Activated CD4-positive, alpha-beta memory T cell treated with anti-CD3 and anti-CD28 coated beads for 36 hours (primary cell): ENCODE measurements at places on chromosomes 4 and X. TPM values are rescaled to one million over a fixed set of nuclear protein-coding genes. Genes with fewer than 3 reads are reported as not detected.

DNA sequence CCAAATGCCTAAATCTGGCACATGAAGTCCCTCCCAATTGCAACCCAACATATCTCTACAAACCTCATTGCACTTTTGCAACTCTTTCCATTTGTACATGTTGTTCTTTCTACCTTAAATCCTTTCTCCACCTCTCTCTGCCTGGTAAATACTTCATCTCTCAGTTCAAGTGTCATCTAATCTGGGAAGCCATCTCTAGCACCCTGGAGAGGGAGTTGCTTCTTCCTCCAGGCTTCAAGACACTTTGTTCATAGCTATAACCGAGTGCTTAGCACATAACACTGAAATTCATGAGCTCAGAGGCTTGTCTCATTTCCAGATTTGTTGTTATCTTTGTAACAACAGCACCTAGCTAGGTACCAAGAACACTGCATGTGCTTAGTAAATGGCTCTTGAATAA is 114.8 kb upstream of the NAP1L5 start:
- H3K27me3 ChIP-seq, result peaks cover 3% of the 10 kb centered on the region
- no peak overlapping the region for H3K27ac ChIP-seq
- H3K36me3 ChIP-seq, result no peaks in the 10 kb centered on the region
- H3K4me1 ChIP-seq, result no peaks in the 10 kb centered on the region
- no peak for DNase-seq

DNA sequence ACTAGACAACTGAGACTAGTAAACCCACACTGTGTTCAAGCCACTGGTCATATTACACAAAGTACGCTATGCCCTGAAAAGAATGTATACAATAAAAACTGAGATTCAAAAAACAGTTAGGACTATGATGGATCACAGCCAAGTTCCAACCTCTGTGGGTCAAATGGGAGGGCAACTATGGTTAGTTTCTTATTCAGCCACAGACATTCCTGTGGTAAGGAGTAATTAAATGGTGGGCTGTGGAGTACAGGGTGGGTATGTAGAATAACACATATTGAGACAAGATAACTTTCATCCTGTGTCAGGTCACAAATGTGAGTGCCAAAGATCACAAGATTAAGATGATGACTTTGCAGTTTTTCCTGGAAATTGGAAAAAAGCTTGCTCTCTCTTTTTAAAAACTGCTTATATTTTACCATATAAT is 167.2 kb downstream of the NPNT start:
- no peaks in the 10 kb centered on the region for H3K4me1 ChIP-seq
- DNase-seq, result no peak
- H3K27ac ChIP-seq, result no peak overlapping the region

- no peaks in the 10 kb centered on the region for H3K36me3 ChIP-seq
- H3K4me1 ChIP-seq, result no peaks in the 10 kb centered on the region
- no peak for DNase-seq
- H3K4me3 ChIP-seq, result no peak overlapping the region
- no peak overlapping the region for H3K27ac ChIP-seq
Observed at GRCh38 chr4:79854856-79855502, 218.1 kb downstream of the ANTXR2 start.

- H3K27ac ChIP-seq, result no peak overlapping the region
- H3K27me3 ChIP-seq, result no peaks in the 10 kb centered on the region
- H3K4me3 ChIP-seq, result no peak overlapping the region
- H3K4me1 ChIP-seq, result no peaks in the 10 kb centered on the region
- H3K36me3 ChIP-seq, result no peaks in the 10 kb centered on the region
- no peak for DNase-seq
Observed at GRCh38 chrX:9182041-9182440, 148.1 kb upstream of the FAM9B start.

GRCh38 chr4:140515423-140515822 is 8.5 kb upstream of the ELMOD2 start:
- no peak for DNase-seq
- H3K27me3 ChIP-seq, result peaks cover 26% of the 10 kb centered on the region
- no peaks in the 10 kb centered on the region for H3K4me1 ChIP-seq
- H3K4me3 ChIP-seq, result no peak overlapping the region

DNA sequence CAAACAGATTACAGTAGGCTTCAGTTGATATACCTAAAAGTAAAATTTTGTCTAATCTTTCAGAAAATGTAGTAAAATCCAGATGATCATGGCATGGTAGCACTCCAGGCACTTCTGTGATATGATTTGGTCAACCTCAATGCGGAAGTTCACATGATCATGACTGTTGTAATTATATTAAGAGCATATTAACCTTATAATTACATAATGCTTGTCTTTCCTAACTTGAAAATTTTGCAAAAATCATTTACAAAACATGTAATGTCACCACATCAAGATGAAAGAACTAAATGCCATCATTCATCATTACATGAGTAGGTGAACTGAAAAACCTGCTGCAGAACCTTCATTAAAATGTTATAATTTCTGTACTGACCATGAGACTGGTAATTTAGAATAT is 88.1 kb downstream of the MBNL3 start:
- DNase-seq, result no peak
- H3K27ac ChIP-seq, result no peak overlapping the region
- H3K27me3 ChIP-seq, result no peaks in the 10 kb centered on the region
- no peak overlapping the region for H3K4me3 ChIP-seq
- H3K36me3 ChIP-seq, result peaks cover 1% of the 10 kb centered on the region

GLA gene
- 43.6 TPM for total RNA-seq

CXCL3 gene
- not detected for total RNA-seq

FAM184B gene
- not detected for total RNA-seq

EREG gene
- total RNA-seq, result not detected

NHSL2 gene
- 0.97 TPM for total RNA-seq
